Stimulated activated CD4-positive, alpha-beta T cell treated with anti-CD3 and anti-CD28 coated beads, TNF-alpha, amount 100 ng/mL, for 48 hours (primary cell): ENCODE measurements at places on chromosomes 1 and 21.

DNA sequence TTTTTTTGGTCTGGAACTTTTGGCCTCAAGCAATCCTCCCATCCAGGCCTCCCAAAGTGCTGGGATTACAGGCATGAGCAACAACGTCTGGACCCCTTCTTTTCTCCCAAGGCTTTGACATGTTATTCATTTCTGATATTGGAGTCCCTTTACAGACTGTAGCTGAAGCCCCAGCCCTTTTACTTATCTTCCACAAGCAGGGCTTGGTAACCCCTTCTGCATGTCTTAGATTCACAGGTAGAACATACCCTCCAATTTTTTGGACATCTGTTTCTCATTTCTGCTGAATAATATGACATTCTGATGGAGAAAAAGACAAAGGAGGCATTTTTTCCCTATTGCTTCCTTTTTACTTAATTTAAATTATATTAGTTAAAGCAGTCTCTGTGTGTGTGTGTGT is 39.2 kb upstream of the RGS21 start:
- DNase-seq: no peak

GRCh38 chr1:172255223-172255560 is 165.3 kb upstream of the C1orf105 start:
- DNase-seq: no peak

DNA sequence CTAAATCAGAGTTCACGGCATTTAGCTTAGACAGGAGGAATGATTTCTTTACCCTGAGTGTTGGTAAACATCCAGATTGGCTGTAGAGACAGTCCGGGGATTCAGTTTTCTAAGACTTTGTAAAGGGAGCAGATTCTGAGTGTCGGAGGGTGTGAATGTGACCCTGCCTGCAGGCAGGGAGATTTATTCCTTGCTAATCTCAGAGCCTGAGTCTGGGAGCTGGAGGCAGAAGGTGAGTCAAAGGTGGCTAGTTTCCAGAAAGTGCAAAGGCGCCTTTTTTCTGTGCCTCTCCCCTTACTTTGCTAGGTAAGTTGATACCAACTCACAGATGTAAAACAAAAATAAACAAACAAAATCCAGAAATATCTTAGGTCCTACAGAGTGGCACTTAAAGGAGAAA is 11.7 kb downstream of the ATP1B1 start:
- DNase-seq: no peak

DNA sequence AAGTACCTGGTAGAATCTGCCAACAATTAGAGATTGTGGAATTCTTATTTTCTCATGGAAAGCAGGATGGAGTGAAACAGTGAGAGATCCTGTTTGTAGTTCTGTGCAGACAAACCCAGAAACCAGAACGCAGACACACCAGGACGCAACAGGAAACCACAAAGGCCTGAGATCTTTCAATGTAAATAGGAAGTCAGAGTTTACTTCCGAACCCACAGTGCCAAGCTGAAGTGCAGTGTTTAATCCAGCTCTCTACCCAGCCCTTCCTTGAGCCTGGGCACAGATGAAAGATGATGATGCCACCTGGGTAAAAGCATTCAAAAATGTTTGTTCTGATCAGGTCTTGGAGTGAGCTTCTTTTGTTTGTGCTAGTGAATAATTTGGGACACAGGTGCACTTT is 244.2 kb upstream of the HOOK1 start:
- DNase-seq: no peak

- peak; percentile 66 for DNase-seq
Observed at GRCh38 chr1:110312188-110313121, 26.7 kb upstream of the RBM15 start.

DNA sequence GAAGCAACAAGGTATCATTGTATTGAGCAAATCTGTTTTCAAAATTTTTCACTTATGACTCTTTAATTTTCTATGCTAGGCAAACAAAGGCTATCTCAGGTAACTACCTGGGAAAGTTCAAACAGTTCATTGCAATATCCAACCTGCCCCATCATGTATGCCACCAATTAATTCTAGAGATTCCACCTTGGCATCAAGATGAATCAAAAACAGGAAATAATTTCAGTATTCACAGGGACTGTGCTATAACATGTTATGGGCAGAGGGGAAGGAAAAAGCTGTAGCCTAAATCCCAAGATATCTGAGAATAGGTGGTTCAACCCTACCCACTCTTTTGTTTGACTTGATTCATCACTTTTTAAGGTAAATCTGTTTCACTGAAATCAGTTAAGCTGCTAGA is 67.5 kb upstream of the SH3GLB1 start:
- DNase-seq: no peak

DNA sequence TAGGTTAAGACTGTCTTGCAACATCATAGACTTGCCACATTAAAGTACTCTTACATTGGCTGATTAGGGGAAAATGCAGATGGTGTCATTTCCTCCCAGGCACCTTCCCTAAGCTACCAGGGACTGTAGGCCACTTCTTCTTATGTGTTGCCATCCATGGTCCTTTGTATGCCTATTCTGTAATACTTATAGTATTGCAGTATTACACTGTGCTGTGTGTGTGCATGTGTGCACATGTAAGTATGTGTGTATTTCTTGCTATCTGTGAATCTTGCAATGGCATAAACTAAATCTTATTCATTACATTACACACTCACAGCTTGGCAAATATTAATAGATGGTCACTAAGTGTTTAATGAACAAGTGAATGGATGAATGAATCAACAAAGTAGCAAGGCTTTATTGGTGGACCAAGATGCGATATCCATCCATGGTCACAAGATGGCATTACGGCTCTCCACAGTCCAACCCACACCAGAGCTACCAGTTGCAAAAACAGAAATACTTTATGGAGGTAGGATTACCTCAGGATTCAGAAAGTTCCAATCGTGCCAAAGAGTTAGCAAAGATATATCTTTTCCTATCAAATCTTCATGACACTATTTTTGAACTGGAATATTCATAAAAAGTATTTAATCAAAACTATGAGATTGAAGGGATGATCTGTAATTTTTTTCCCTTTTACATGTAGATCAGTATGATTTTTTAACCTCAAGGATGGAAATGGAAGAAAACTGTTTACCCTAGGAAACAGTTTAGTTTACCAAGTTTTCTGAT is 160.2 kb downstream of the DENND1B start:
- peak; percentile 9 for DNase-seq

DNA sequence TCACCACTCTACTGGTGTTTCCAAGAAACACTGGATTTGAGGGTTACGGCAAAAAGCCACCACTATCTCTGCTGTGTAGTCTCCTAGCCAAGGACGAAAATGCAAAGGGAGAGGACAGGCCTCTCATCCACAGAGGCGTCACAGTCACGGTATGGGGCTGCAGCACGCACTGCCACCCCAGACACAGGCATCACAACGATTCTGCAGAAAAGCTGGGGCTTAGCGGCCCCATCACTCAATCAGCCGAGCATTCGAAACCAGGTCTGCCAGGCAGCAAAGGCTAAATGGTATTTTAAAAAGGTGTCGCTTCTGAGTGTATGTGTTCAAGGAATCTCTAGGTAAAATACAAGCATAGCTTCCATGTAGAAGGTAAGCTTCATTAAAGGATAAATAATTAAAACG is 1.4 kb downstream of the RIPK4 start:
- no peak for DNase-seq

DNA sequence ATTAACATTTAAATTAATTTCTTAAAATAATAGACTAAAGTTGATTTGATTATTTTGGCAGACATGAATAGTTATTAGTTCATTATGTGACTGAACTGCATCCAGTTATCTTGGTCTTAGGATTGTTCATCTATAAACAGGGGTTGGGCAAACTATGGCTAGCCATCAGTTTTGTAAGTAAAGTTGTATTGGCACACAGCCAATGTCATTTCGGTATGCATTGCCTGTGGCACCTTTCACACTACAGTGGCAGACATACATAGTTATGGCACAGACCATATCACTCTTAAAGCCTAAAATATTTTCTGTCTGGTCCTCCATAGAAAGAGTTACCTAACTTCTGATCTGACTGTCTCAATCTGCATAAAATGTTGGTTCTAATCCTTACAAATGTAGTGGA is 27.2 kb downstream of the ADGRL2 start:
- DNase-seq: no peak

GRCh38 chr1:202162047-202162417 is 1.6 kb upstream of the PTPN7 start:
- DNase-seq: no peak

DNA sequence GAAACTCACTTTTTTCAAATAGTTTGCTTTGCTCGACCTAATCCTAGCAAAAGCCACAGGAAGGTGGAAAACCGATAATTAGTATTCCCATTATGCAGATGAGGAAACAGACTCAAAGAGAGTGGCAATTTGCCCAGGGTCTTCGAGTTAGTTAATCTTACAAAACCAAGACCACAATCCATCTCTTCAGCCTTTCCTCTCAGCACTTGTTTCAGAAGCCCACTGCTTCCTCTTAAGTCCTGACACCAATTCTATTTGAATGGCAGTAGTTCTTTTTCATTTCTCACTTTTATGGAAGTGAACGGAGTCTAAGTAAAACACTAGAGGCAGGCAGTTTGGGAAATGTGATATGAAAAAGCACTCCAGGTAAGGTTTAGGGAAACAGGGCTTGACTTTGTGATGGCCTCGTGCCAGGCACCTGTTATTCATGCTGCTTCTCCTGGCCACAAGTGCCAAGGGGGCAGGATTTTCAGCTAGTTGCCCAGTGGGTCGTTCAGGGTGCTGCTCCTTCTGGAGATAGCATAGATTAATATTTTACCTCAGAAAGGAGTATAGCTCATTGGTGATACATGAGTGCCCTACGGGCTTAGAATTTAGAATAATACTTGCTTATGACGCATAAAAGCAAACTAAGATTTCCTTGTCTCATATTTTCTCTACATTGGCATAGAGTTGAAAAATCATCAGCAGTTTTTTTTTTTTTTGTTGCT is 76.6 kb upstream of the NRIP1 start:
- no peak for DNase-seq
